ENCODE measurements at places on chromosomes 13 and 19. TPM values are rescaled to one million over a fixed set of nuclear protein-coding genes. Genes with fewer than 3 reads are reported as not detected.

The PSG7 gene
- polyA plus RNA-seq: not detected

The PEAK3 gene
- polyA plus RNA-seq: 0.44 TPM

The PGLYRP1 gene
- not detected for polyA plus RNA-seq

The ZSCAN4 gene
- polyA plus RNA-seq: not detected

All from naive thymus-derived CD4-positive, alpha-beta T cell (primary cell).